Foreskin fibroblast (primary cell): ENCODE measurements at places on chromosomes 3 and 15.

DNA sequence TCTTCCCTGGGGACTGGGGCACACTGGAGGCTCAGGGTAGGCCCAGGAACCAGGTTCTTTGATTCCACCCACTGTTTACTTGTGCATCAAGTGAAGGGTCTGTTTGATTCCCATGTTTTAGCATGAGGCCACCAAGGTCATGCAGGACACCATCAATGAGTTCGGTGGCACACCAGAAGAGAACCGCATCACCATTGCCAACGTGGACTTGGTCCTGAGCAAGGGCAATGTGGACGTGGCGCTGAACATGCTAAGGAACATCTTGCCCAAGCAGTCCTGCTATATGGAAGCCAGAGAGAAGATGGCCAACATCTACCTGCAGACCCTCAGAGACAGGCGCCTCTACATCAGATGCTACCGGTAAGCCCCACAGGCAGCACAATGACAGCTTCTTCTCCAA, 21.5 kb downstream of the TTC21A start:
- no peak for DNase-seq

- peak; percentile 40 for DNase-seq
Measured at GRCh38 chr15:69338535-69339213, 40.0 kb downstream of the PAQR5 start.

GRCh38 chr3:66642484-66642883, 141.7 kb upstream of the LRIG1 start:
- no peak for DNase-seq

DNA sequence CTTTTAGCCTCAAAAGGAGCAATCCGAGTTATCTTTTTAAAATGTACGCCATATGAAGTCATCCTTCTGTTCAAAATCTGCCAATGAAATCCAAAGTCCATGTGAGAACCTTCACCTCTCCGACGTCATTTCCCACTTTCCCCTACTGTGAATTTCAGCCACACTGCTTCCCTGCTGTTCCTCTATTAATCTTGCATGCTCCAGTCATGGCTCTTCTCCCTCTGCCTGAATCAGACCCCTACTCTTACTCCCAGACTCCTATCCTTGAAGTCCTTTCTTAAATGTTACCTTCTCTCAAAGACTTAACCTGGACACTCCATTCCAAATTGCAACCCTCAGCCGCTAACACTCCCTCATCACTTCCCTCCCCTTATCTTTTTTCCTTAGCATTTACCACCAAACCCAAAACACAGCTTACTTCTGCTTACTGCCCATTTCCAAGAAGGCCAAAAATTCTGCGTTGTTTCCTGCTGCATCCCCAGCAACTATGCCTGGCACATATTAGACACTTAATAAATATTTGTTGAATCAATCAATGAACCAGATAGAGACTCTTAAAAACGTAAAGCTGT, 1.2 kb downstream of the NKIRAS1 start:
- DNase-seq = peak; percentile 51
